ENCODE measurements at places on chromosomes 1 and 21.

GRCh38 chr1:16420424-16421118 lies 16.7 kb downstream of the SPATA21 start:
- no peak for DNase-seq

DNA sequence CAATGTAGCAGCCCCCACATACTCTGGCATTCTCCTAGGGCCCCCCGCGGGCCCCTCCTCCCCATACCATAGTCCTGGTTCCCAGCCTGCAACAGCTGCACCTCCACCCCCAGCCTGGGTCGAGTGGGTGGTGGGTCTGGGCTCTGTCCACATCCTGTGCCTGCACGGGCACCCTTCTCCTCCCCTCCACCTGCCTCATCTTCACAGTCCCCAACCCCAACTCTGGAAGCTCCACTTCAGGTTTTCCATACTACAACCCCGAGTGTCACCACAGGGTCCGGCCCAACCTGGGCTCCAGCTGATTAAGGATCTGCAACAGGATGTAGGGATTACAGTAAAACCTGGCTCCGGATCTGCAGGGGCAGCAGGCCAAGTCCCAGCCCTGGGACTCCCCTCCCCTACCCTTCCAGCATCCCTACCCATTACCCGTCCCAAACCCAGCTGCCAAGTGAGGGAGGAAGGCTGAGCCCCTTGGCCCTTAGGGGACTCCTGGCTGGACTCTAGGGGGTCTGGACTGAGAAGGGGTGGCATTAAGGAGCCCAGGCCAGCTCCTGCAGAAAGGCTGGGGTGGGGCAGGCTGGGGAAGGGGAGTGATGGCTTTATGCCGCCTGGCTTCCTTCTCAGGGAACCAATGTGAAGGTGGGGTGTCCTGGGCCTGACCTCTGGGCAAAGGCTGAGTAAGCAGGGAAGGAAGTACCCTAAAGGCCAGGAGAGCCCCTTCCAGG lies 116.8 kb downstream of the CASZ1 start:
- DNase-seq = peak; percentile 85

- no peak for DNase-seq
These were observed 141.3 kb downstream of the SPATA46 start for GRCh38 chr1:162235241-162235800.

- DNase-seq = no peak
These were observed 72.7 kb upstream of the NBPF4 start for GRCh38 chr1:108316545-108316944.

GRCh38 chr1:43706598-43707189 lies 642 bp upstream of the ST3GAL3 start:
- peak; percentile 45 for DNase-seq

- DNase-seq = peak; percentile 33
These were observed 1.2 kb downstream of the MTF2 start for GRCh38 chr1:93080179-93080823.

DNA sequence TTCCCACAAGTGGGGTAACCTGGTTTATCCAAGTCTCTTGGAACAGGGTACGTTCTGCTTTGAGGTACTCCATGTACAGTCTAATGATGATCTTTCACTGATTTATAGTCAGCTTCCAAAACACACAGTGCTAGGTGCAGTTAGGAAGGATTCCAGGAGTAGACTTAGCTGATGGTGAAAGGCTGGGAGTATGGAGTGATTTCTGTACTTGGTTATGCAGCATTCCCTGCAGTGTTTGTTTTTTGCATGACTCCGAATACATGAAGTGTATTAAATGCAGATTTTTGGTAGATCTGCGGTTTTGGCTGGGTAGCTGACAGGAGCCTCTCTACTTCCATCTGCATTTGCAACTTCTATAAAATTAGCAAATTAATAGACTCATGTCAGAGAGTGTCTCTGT lies 3.7 kb downstream of the HMGN2 start:
- DNase-seq = no peak

DNA sequence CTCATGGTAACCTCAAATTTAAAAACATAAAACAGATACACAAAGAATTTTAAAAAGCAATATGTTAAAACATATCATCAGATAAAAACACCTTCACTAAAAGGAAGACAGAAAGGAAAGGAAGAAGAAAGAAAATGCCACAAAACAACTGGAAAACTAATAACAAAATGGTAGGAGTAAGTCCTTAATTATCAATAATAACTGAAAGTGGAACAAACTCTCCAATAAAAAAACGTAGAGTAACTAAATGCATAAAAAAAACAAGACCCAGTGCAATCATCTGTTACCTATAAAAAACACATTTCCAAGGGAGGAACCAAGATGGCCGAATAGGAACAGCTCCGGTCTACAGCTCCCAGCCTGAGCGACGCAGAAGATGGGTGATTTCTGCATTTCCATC lies 47.1 kb upstream of the ACADM start:
- no peak for DNase-seq

DNA sequence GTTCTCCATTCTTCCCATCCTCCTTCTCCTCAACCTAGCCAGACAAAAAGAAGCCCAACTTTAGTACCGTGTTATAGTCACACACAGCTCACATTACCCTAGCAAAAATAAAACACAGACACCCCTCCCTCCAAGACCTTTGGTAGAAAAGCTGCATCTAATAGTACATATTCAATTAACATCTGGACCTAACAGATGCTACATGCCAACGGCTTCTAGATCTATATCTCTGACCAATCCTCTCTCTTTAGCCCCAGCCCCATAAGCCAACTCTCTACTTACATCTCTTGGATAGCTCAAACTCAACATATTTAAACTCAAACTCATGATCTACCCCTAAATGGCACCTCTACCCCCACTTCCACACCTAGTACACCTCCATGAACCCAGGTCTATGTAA lies 233.1 kb downstream of the KCNH1 start:
- DNase-seq = no peak

DNA sequence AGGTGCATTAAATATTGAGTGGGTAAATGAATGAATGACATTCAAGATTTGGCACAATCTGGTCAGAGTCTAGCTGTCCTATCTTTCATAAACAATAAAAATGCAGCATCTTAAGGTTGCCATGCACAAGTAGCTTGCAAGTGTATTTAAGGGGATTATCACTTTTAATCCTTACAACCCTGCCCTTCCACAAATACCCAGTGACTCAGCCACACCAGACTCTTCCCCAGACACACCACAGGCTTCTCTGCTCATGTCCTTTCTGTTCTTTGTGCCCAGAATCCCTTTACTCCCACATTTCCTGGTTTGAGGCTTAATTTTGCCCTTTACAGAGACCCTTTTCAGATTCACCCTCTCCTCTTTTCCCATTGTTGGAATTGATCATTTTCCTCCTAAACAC lies 59.8 kb downstream of the KIRREL1 start:
- DNase-seq = peak; percentile 76

GRCh38 chr1:45767035-45767434 lies 16.6 kb upstream of the IPP start:
- DNase-seq = no peak

Measured in D341Med (cell line).